ENCODE measurements at places on chromosomes 4 and X. TPM values are rescaled to one million over a fixed set of nuclear protein-coding genes. Genes with fewer than 3 reads are reported as not detected.

DNA sequence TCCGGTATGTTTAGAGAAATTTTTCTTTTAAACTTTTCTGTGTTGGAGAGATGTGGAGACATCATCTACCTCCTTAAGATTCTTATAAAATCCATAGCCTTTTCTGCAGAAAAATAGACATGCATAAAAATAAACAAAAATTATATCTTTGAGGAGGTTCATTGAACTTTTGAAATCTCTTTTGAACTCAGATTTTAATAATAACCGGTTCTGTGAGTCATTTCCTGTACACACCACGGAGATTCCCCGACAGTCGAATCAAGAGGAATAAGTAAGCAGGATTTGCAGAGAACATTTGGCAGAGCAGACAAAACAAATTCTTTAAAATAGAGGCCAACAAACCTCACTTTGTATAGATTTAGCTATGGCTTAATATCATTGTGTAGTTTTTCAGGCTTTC is 918.7 kb upstream of the POU3F4 start:
- no peak for DNase-seq

MAEA gene
- 70.7 TPM for total RNA-seq

JAKMIP1 gene
- 0.26 TPM for total RNA-seq

TMEM150C gene
- 15.0 TPM for total RNA-seq

DNA sequence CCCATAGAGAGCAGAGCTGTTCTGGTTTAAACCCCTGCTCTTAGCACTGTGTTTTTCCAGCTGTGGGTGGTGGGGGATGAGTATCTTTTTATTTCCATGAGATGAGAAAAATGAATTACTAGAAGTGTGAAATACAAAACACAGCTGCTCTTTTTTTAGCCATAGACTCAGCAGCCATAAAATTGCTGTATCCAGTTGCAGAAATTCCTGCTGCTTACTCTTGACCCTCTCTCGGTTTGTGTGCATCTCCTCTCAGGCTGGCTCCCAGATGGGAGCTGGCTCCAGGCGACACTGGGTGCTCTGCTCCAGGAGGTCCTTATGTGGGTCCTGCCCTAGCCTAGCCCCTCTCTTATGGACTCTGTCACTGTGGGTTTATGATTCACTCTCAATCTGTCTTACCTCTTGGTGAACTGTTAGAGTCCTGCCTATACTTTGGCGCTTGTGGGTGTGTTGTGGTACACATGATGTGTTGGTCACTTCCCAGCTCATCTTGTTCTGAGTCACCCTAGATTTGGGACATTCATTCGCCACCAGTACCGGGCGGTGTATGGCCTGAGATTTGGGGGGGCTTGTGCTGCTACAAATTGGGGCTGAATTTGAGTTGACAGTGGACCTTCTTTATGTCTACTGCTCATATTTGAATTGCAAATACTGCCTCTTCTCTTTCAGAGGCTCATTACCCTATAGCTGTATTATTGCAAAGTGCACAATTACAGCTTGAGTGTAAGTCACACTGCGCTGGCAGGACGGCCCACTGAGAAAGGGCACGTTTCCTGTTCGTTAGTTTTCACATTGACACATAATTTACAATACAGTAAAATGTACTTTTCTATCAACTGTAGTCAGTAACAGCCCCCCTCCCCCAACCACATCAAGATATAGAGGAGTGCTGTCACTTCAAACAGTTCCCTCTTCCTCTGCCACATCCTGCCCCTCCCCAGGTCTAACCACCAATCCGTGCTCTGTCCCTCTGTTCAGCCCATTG is 46.9 kb upstream of the MSANTD1 start:
- no peak for DNase-seq

DNA sequence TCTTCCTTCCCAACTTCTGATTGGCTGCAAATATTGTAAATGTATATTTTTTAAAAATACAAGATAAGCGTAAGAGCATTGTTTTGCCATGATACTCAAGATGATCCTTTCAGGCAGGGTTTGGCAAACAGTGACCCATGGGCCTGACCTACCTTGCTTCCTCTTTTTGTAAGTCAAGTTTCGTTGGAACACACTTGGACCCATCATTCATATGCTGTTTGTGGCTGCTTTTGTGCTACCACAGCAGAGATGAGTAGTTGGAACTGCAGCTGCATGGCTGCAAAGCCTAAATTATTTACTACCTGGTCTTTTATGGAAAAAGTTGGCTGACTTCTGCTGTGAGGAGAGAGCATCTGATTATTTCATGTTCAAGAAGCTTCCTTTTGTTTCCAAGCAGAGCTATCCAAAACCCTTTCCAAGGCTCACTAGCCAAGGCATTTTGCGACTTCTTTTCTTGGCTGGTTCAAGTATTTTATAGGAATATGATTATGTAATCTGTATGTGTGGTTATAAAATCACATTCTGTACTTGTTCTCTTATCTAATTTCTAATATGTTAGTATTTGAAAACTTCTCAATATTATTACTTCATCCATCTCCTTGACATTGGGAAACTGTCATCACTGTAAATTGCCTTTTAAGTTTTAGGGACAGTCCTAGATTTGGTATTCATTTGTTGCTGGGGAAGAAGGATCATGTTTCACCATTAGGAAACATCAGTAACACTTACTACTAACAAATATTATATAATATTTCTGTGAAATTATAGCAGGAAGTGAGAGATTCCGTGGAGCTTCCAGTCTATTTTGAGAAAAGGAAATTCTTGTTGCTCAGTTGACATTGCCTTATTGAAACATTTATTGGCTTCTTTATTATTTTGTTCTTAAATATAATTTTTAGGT is 109.2 kb downstream of the ARHGAP10 start:
- no peak for DNase-seq

CLNK gene
- not detected for total RNA-seq

CXCL6 gene
- total RNA-seq, result not detected

DNA sequence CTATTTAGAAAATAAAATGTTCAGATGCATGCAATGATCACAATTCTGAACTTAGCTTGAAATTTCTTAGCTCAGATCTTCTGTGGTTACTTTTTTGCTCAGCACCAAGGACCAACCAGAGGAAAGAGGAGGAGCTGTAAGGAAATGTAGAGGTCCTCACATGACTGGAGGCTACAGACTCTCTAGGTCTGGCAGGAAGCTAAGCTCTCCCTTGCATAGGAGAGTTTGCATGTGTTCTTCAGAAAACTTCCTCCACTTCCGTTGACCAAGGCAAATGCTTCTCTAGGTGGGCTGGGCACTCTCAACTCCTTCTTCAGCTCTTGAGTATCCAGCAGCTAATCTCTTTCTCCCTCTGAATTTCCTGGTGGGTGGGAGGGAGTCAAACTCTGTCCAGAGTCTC is 119.6 kb downstream of the BTC start:
- DNase-seq, result no peak

EXOC1L gene
- not detected for total RNA-seq

VSIG4 gene
- total RNA-seq, result 13.4 TPM

GRCh38 chrX:37785569-37785968 is 5.7 kb downstream of the CYBB start:
- DNase-seq, result no peak

ADH1C gene
- 4.7 TPM for total RNA-seq

FAT1 gene
- 245 TPM for total RNA-seq

DNA sequence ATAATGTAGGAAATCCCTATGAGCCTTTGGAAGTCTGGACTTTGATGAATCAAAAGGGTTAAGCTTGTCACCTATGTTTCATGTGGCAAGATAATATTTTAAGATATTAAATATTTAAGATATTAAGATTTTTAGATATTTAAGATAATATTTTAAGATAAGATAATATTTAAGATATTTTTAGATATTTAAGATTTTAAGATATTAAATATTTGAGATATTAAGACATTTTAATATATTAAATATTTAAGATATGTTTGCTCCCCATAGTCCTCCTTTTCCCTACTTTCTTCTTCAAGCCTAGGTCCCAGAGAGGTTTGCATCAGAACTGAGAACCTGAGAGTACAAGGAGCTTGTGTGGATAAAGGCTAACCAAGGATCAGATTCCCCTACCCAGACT is 478.4 kb upstream of the IGFBP7 start:
- no peak for DNase-seq

GRCh38 chr4:145298885-145299284 is 118.5 kb upstream of the OTUD4 start:
- DNase-seq, result no peak

MAGEA12 gene
- not detected for total RNA-seq

- no peak for DNase-seq
Measured at GRCh38 chr4:113537628-113538027, 223.9 kb downstream of the CAMK2D start.

DNA sequence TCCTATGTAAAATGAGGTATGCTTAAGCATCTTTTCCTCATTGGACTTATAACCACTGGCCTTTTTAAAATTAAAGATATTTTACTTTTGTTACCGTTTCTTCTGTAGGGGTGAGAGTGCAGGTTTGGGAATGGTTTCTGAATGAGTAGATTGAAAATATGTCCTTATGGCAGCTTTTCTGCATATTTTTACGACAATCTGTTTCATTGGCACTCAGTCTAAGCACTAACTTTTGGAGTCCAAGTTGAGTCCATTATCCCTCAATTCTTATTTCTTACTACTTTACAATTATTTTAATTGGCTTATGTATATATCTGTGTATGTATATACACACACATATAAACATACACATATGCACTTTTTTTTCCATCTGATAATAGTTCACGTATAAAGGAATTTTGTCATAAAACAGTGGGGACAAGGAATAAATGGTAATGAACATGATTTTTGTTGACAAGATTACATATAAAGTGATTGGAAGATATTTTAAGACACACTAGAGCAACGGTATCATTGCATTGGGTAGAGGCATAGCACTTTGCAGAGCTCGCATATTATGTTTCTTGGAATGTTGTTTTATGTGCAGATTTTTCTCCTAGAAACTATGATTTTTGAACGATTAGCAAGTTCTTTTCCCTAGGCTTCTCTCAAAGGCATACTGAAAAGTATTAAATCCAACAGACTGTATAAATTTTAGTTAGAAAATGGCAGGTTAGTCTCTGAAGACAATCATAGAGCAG is 133.0 kb downstream of the FAT4 start:
- DNase-seq, result no peak

CFAP47 gene
- total RNA-seq, result 0.59 TPM

DNA sequence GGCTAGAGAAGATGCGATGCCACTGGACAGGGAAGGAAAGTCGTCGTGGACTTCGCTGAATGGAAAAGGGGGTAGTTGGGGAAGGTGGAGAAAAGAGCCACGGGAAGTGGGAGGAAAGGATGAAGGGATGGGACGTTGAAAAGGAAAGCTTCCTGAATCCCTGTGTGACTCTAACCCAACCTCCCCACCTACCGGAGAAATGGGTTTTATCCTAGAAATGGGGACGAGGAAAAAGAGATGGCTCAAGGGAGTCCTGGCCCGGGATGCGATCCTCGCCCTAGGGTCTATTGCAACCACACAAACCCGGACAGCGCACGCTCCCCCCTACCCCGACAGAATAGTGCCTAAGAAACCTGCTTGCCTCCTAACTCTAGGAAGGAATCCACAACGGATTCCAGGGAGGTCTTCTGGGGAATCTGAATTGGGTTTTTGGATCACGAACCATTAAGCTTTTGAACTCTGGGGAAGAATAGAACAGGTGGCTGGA is 738 bp upstream of the TSPAN5 start:
- DNase-seq, result no peak

DNA sequence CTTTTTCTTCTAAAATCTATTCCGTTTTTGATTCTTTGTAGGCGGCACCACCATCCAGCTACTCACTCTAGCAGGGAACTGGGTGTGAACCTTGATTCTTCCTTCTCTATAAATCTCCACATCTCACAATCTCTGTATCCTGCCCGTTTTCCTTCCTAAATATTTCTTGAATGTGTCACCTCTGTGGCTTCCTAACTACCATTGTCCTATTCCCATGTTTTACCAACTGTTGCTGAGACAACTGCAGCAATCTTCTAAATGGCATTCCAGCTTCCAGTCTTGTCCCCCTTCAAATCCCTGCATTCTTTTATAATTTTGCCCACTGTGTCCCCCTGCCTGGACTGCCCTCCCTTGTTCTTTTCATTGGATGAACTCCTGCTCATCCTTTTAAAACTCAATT is 641.3 kb downstream of the RPA4 start:
- DNase-seq, result no peak

DNA sequence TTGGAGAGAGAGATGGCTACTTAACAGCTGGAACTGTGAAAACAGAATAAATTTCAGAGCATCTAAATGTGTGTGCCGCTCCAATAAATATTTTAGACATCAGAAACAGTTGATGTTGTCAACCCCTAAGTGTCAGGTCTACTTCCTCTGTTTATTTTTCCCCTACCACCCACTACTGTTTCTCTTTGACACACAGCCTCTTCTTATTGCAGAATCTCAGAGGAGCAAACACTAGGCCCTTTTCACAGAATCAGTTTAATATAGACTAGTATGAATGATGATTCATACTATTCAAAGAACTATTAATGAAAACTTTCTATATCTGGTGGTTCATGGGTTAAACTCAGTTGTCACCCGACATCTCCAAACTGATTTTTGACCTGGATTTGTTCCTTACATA is 33.9 kb downstream of the NAA11 start:
- DNase-seq, result no peak

DNA sequence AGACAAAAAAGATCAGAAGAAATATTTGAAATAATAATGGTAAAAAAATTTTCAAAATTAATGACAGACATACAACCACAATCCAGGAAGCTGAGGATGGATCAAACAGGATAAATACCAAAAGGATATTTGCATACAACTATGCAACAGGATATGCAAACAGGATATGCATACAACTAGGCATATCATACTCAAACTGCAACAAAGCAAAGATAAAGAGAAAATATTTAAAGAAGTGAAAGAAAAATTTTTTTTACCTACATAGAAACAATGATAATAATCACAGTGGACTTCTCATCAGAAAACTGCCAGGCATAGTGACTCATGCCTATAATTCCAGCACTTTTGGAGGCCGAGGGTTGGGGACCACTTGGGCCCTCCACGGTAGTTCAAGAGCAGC is 11.3 kb upstream of the DHX15 start:
- DNase-seq, result no peak

DNA sequence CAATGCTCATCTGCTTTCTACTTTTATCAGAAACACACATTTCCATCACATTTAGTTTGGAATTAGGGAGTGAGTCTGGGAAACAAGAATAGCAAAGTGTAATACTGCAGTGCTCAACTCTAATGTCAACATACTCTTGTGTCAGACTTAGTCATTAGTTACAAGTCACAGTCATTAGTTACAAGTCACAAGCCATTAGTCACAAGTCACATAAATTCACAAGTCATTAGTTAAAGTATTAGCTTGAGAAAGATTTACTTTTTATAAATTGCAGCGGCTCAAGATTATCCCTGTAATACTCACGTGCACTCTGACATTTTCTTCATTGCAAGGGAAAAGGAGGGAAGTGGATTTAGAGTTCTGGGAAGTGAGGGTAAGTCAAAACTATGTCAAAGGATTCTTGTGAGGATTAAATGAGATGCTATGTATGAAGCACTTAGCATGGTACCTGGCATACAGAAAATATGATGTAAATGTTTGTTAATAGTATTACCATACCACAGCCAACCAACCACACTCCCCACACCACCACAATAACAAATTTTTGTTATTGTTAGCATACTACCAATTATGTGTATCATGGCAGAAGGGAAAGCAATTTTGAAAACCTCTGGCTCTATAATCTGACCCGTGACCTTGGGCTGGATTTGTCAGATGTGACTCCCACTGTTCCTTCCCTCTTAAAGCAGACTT is 116.6 kb downstream of the ARHGAP24 start:
- no peak for DNase-seq

P2RY4 gene
- 0.64 TPM for total RNA-seq

Measured in uterus (tissue), 4 donors.